Heart right ventricle (tissue), 16 donors: ENCODE measurements at places on chromosomes 1 and 21. TPM values are rescaled to one million over a fixed set of nuclear protein-coding genes. Genes with fewer than 3 reads are reported as not detected.

Gene VWA5B1
- not detected for total RNA-seq

Gene SLAMF8
- total RNA-seq = 24.4 TPM

Gene IL19
- total RNA-seq = not detected

Gene C1orf94
- not detected for total RNA-seq

Gene VHLL
- not detected for total RNA-seq

Gene SLC6A17
- not detected for total RNA-seq

Gene GON4L
- total RNA-seq = 26.1 TPM

Gene MAP3K7CL
- 62.1 TPM for total RNA-seq

Gene ST7L
- total RNA-seq = 13.1 TPM

Gene INKA2
- 27.3 TPM for total RNA-seq

Gene SLAMF9
- not detected for total RNA-seq

Gene ADORA3
- total RNA-seq = 1.9 TPM

Gene FCRL4
- total RNA-seq = not detected

Gene OR10Z1
- not detected for total RNA-seq

Gene FMOD
- total RNA-seq = 9.9 TPM

Gene CELA2B
- total RNA-seq = not detected

Gene LDLRAP1
- total RNA-seq = 13.4 TPM

Gene HOOK1
- total RNA-seq = 3.9 TPM

Gene EPHB2
- total RNA-seq = 0.69 TPM

Gene S100A7
- not detected for total RNA-seq

Gene CELA3A
- 4.6 TPM for total RNA-seq

Gene TRNP1
- total RNA-seq = 27.2 TPM

Gene ZBTB8A
- total RNA-seq = 3.4 TPM

Gene VAV3
- total RNA-seq = 1.6 TPM

Gene TXLNA
- total RNA-seq = 13.7 TPM

Gene CELA2A
- total RNA-seq = not detected

Gene LGR6
- total RNA-seq = 0.39 TPM

Gene FCGR3B
- total RNA-seq = 5.5 TPM

Gene ERO1B
- total RNA-seq = 5.7 TPM

Gene OR2T29
- total RNA-seq = not detected

Gene EPS8L3
- total RNA-seq = not detected

Gene TMPRSS15
- not detected for total RNA-seq

Gene AMPD1
- not detected for total RNA-seq

Gene RPE65
- total RNA-seq = not detected

Gene HSPA6
- 0.55 TPM for total RNA-seq

Gene SLC35D1
- 4.4 TPM for total RNA-seq

Gene SEMA6C
- total RNA-seq = 64.2 TPM

Gene HORMAD1
- total RNA-seq = 0.23 TPM

Gene OPTC
- total RNA-seq = not detected
